ENCODE measurements at places on chromosomes 3 and 15. TPM values are rescaled to one million over a fixed set of nuclear protein-coding genes. Genes with fewer than 3 reads are reported as not detected.

MAN2A2 gene
- total RNA-seq = 56.8 TPM

EXD1 gene
- total RNA-seq = not detected

DCBLD2 gene
- 9.0 TPM for total RNA-seq

CCR3 gene
- total RNA-seq = not detected

PP2D1 gene
- total RNA-seq = not detected

SECISBP2L gene
- 23.7 TPM for total RNA-seq

CCDC9B gene
- total RNA-seq = 14.4 TPM

CCDC54 gene
- total RNA-seq = not detected

CBLB gene
- total RNA-seq = 16.3 TPM

All from gastrocnemius medialis (tissue), 4 donors.